ENCODE measurements at places on chromosomes 7 and 10.

DNA sequence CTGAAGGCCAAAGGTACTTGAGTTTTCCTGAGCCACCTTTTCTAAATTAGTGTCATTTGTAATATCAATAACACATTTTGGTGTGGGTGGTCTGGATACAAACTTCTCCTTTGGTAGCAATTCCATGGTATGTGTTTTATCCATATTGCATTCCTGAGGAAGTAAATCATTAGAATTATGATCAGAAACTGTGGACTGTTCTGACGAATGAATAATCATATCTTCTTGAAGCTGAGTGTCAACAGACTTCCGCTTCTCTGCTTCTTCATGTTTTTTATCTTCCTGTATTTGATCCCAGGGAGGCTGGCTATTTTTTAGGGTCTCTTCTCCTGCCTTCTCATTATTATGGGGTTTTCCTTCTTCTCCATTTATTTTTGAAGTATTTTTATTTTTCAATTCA is 81.4 kb downstream of the NRBF2 start:
- no peak for DNase-seq

GRCh38 chr10:131676800-131677421 is 223.9 kb upstream of the PPP2R2D start:
- no peak for DNase-seq

GRCh38 chr10:44393051-44393630 is 8.2 kb upstream of the CXCL12 start:
- no peak for DNase-seq

DNA sequence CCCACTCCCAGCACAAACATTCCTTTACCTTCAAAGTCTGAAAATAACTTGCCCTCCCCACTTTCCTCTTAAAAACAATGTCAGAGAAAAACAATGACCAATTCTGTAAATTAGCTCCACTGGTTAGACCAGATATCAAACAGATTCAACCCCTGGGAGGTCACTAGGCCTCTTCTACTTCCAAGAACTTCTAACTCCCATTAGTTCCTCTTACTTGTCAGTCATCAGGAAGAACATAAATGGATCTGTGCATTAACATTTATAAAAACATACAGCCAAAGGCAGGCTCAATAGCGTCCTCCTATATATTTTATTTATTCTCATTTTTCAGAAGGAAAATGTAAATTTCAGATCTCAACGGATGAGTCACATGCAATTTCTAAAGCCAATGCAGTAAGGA is 2.2 kb downstream of the ELAPOR2 start:
- DNase-seq = no peak
